ENCODE measurements at places on chromosomes 5 and 9.

DNA sequence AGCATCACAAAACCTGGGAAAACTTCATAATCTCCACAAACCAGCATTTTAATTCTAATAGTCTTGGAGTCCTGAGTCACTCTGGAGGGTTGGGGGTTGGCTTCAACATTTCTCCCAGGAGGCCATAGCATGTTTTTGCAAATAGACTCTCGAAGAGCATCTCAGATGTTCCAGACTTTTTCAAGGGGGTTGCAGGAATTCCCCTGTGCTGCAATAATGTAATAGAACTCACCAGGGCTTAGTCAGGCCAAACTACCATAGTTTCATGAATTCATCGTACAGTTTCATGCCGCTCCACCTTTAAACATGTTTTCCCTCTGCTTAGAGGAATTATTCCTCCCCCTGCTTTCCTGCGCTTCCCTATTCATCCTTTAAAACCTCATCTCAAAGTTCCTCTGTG is 499.5 kb upstream of the KLF4 start:
- no peaks in the 10 kb centered on the region for H3K4me1 ChIP-seq
- H3K36me3 ChIP-seq: no peaks in the 10 kb centered on the region
- no peak for DNase-seq
- no peaks in the 10 kb centered on the region for H3K27me3 ChIP-seq
- H3K27ac ChIP-seq: no peak overlapping the region

DNA sequence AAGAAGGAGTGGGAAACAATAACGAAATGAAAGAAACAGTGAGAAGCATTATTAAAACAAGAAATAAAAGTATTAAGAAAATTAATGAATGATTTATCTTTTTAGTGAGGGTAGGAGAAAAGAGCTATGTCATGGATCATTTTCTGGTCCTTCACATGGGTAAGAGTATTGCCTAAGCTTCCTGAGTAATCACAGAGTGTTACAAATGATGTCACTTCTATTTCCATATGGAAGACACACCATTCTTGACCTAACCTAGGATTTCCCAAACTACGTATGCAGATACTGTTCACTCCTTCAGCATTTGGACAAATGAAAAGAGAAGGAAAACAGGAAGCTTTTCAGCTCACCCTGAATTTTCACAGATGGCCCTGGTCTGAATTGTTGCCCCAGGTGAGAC is 3.3 kb upstream of the TSLP start:
- peaks cover 7% of the 10 kb centered on the region for H3K4me1 ChIP-seq
- peaks cover 46% of the 10 kb centered on the region for H3K27me3 ChIP-seq
- H3K4me3 ChIP-seq: no peak overlapping the region

DNA sequence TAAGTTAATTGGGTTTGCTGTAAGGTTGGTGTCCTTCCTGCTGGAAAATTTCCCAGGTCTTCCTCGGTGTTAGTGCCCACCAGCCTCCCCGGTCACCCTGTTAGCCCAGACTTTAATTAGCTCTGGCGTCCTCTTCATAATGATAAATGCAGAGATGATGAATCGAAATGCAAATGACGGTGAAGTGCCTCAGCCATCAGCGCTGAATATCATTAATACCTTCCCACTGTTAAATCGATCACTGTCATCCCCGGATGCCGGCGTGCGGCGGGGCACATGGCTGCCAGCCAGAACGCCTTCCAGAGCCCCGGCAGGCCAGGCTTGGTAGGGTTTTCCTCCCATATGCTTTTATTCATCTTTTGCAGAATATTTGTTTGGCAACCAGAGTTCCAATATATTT is 204.5 kb downstream of the IRX2 start:
- H3K4me3 ChIP-seq: no peak overlapping the region
- no peak overlapping the region for H3K27ac ChIP-seq
- H3K4me1 ChIP-seq: no peaks in the 10 kb centered on the region

DNA sequence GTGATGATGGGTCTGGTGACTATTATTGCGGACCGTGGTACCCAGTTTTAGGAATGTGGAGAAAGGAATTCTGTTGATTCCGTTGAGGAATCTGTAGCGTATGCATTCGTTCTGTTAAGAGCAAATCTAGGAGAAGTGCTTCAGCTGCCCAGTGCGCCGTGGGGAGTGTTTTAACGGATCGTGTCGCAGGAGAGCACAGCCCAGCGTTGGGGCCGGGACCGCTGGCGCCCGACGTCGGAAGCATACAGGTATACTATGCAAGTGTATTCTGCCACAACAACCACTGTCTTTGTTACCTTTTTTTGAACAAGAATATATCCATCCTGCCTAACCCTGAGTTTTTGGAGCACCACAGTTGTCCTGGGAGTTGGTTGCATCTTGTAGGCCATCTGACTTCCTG is 42.7 kb downstream of the TENT4A start:
- H3K27me3 ChIP-seq: no peaks in the 10 kb centered on the region
- H3K36me3 ChIP-seq: peaks cover 50% of the 10 kb centered on the region
- H3K4me1 ChIP-seq: no peaks in the 10 kb centered on the region
- no peak overlapping the region for H3K4me3 ChIP-seq

DNA sequence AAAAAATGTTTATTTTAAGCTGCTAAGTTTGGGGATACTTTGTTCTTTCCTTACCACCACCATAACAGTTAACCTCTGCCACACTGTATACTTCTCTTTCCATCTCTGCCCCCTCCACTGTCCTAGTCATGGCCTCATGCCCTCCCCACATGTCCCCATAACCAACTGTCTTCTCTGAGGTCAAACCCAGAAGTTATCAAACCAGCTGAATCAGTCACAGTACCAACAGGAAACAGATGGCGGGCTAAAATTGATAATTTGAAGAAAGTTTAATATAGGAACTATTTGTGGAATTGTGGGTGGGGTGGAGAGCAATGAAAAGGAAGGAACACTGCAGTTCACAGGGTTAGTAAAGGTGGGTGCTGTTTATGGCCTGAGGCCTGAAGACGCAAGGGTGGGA is 5.7 kb upstream of the DCTN4 start:
- H3K36me3 ChIP-seq: no peaks in the 10 kb centered on the region
- no peak for DNase-seq
- H3K4me1 ChIP-seq: no peaks in the 10 kb centered on the region
- H3K4me3 ChIP-seq: no peak overlapping the region

DNA sequence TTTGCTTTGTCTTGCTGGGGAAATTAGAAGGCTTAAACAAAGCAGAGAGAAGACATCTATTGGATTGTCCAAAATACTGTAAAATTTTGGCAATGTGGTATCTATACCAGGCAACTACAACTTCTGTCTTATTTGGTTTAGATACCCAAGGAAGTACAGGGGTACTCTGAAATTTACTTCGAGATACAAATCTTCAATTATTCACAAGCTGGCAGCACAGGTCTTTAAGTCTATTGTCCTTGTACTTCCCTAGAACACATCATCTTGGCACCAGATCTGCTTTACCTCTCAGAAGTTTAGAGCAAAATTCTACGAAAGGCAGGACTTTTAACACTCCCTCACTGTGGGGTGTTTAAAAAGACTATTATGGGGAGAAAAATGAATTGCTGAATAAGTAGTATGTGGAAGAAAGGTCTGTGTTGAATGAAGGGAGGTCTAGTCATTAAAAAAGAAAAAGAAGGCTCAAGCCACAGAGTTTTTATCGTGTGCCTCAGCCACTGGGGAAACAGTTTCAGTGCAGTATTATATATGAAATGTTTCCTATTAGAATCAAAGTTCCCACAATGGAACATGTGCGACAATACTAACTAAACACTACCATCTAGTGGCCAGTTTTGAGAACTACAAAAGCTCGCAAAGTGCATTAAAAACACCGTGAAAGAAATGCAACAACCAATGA is 93.7 kb downstream of the PDE4D start:
- H3K36me3 ChIP-seq: no peaks in the 10 kb centered on the region
- H3K4me1 ChIP-seq: no peaks in the 10 kb centered on the region
- H3K27ac ChIP-seq: no peak overlapping the region

GRCh38 chr5:177330991-177331842 is 19.5 kb upstream of the MXD3 start:
- no peak for DNase-seq
- no peaks in the 10 kb centered on the region for H3K27me3 ChIP-seq
- peaks cover 23% of the 10 kb centered on the region for H3K36me3 ChIP-seq
- no peak overlapping the region for H3K4me3 ChIP-seq
- H3K4me1 ChIP-seq: peaks cover 3% of the 10 kb centered on the region

- no peak overlapping the region for H3K4me3 ChIP-seq
- H3K27me3 ChIP-seq: peaks cover 6% of the 10 kb centered on the region
- H3K4me1 ChIP-seq: no peaks in the 10 kb centered on the region
- H3K36me3 ChIP-seq: no peaks in the 10 kb centered on the region
These were observed 52.3 kb downstream of the WDR36 start for GRCh38 chr5:111144352-111144930.

GRCh38 chr9:78278177-78278777 is 18.6 kb upstream of the PSAT1 start:
- H3K27me3 ChIP-seq: no peaks in the 10 kb centered on the region
- no peak overlapping the region for H3K27ac ChIP-seq
- H3K4me3 ChIP-seq: no peak overlapping the region
- no peak for DNase-seq
- no peaks in the 10 kb centered on the region for H3K4me1 ChIP-seq
- no peaks in the 10 kb centered on the region for H3K36me3 ChIP-seq

DNA sequence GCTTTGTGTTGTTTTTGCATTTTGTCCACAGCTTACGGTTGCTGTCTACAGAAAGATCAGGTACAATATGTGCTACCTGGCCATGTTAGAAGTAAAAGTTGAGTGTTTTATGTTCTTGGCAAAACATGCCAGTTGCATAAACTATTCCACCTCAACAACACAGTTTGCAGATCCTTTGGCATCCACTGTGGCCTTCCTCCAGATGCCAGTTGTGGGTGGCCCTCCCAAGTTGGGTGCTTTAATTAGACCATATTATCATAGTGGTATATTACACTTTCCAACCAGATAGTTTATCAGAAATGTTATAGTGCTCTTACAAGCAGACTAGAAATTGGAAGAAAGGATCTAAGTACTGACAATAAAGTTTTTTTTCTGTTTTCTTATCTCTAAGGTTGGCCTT is 386.9 kb upstream of the KCNN2 start:
- no peaks in the 10 kb centered on the region for H3K36me3 ChIP-seq
- DNase-seq: no peak
- H3K4me3 ChIP-seq: no peak overlapping the region
- H3K4me1 ChIP-seq: no peaks in the 10 kb centered on the region
- no peaks in the 10 kb centered on the region for H3K27me3 ChIP-seq
- no peak overlapping the region for H3K27ac ChIP-seq

DNA sequence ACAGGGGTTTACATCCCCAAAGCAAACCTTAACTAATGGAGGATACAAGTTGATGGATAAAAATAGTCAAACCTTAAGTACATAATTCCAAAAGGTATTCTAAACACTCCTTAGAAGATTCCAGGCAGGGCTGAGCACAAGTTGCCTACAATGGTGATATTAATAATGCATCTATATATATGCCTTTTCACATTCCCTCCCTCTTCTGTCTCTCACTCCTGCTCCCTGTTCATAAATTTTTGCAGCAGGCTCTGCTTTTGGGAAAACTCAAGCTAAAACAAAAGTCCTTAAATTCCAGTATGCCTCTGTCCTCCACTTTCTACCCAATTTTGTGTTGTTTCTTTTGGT is 139.4 kb upstream of the CDKN2B start:
- H3K36me3 ChIP-seq: no peaks in the 10 kb centered on the region
- DNase-seq: no peak
- H3K4me1 ChIP-seq: peaks cover 16% of the 10 kb centered on the region
- no peak overlapping the region for H3K27ac ChIP-seq
- H3K4me3 ChIP-seq: no peak overlapping the region

DNA sequence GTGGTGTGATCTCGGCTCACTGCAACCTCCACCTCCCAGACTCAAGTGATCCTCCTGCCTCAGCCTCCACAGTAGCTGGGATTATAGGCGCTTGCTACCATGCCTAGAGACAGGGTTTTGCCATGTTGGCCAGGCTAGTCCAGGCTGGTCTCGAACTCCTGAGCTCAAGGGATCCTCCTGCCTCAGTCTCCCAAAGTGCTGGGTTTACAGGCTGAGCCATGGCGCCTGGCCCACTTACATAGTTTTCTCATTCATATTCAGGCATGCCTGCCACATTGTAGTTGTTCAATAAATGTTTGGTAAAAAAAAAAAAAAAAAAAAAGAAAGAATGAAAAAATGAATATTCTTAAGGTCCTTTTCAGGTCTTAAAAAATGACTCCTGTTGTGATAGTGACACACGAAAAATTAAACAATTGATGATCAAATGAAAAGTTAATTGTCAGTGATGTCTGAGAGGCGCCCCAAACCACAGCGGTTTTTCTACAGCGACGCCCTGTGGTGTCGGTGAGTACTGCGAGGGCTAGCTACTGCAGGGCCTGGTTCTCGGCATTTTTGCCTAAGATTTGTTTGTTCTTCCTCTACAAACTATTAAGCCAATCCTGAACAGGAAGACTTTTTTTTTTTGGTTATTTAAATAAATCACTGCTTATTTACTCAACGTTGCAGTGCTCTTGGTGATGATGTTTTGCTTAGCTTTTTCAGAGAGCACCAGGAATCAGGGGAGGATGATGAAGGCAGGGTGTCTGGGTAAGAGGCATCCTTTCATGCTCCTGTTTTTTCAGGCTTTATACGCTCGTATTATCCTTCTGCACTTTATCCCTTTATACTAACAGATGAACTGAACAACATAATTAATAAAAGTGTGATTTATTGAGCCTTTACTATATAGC is 67.0 kb upstream of the DPYSL3 start:
- no peaks in the 10 kb centered on the region for H3K36me3 ChIP-seq
- no peaks in the 10 kb centered on the region for H3K4me1 ChIP-seq
- no peak for DNase-seq
- no peaks in the 10 kb centered on the region for H3K27me3 ChIP-seq
- H3K27ac ChIP-seq: no peak overlapping the region
- H3K4me3 ChIP-seq: no peak overlapping the region

DNA sequence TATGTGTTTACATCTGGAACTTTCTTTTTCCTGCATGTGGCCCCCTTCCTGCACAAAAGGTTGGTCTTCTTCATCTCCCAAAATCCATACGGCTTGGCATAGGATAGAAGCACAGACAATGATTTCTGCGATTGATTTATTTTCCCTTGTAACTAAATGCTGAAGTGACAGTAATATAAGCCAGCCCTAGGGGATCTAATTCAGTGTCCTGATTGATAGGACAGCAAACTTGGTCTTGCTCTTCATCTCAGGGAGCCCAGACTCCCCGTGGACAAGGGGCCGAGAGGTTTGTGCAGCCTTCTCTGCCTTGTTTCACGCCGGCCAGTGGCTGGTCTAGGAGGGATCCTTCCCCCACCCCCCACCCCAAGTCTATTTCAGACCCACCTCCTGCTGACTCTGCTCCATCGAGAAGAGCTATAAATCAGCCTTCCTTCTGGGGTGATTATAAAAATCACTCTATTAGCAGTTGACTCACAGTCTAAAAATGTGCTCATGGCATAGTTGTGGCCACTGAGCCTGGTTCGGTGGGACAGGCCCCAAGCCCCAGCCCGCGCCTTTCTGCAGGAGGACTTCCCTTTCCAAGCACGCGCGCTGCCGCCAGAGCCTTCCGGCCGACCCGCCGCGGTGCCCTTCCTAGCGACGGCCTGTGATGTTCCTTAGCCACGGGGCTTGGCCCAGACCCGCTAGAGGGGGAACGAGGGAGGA is 89.8 kb upstream of the COL5A1 start:
- H3K4me1 ChIP-seq: peaks cover 16% of the 10 kb centered on the region
- no peak overlapping the region for H3K4me3 ChIP-seq
- no peaks in the 10 kb centered on the region for H3K36me3 ChIP-seq
- H3K27me3 ChIP-seq: peaks cover 22% of the 10 kb centered on the region
- no peak overlapping the region for H3K27ac ChIP-seq

- no peaks in the 10 kb centered on the region for H3K36me3 ChIP-seq
- DNase-seq: no peak
- no peak overlapping the region for H3K27ac ChIP-seq
- no peaks in the 10 kb centered on the region for H3K27me3 ChIP-seq
- no peak overlapping the region for H3K4me3 ChIP-seq
These were observed 163.1 kb downstream of the CHSY3 start for GRCh38 chr5:130067364-130067763.

Data from HCT116 (cell line).